ENCODE measurements at places on chromosomes 13 and 19.

DNA sequence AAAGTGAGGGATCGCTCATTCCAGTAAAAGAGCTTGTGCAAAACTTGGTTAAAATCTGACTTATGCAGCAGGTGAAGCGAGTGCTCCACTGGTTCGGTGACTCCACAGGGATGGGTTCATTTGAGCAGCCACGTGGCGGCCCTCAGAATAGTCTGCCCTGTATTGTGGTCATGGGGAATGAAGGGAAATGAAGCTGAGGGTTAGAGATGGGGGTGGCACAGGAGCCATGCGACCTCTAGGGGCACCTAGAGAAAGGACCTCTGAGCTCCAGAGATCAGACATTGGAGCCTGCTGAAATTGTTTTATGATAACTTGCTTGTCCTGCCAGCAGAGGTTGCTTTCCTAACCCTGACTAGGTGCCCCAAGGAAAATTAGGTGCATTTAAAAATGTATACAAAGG is 26.6 kb downstream of the CBY2 start:
- DNase-seq = peak; percentile 50

DNA sequence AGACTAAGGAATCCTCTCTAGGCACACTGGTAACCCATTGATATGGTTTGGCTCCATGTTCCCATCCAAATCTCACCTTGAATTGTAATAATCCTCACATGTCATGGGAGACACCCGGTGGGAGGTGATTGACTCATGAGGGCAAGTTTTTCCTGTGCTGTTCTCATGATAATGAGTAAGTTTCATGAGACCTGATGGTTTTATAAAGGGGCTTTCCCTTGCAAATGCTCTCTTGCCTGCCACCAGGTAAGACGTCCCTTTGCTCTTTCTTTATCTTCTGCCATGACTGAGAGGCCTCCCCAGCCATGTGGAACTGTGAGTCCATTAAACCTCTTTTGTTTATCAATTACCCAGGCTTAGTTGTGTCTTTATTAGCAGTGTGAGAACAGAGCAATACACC is 81.4 kb upstream of the GPC6 start:
- no peak for DNase-seq

DNA sequence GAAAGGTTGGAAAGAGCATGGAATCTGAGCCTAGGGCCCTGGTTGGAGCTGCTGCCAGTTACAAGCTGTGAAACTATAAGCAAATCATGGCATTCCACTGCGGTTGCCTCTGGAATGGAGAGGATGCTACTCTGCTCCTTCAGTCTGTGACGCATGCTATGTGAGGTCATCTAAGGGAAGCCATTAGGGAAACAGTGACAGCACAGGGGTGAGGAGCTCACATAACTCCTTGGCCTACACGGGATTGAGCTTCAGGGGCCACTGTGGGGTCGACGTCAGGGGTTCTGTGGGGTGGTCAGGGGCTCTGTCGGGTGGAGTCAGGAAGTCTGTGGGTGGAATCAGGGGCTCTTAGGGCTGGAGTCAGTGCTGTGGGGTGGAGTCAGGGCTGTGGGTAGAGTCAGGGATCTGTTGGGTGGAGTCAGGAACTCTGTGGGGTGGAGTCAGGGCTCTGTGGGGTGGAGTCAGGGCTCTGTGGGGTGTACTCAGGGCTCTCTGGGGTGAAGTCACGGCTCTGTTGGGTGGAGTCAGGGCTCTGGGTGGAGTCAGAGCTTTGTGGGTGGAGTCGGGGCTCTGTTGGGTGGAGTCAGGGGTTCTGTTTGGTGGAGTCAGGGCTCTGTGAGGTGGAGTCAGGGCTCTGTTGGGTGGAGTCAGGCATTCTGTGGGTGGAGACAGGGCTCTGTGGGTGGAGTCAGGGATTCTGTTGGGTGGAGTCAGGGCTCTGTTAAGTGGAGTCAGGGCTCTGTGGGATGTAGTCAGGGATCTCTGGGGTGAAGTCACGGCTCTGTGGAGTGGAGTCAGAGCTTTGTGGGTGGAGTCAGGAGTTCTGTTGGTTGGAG is 35.8 kb upstream of the MEDAG start:
- peak; percentile 64 for DNase-seq

GRCh38 chr13:51534041-51534817 is 50.0 kb upstream of the WDFY2 start:
- no peak for DNase-seq

DNA sequence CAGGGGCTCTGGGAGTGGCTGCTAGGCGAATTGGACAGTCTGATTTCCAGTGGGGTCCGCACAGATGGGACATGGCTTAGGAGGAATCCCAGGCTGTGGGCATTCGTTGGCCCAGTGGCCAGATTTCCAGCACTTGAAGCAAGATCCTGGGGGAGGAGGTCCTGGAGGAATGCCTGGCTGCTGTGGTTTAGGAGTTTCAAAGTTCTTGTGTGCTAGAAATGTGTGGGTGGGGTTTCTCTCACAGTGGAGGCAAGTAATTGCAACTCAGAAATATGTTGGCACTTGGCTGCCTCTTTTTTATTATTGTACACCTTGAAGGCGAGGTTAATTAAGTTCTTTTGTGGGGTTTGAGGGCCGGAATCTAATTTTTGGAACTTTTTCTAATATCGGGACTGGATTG is 17.1 kb downstream of the IGFL3 start:
- DNase-seq = no peak

DNA sequence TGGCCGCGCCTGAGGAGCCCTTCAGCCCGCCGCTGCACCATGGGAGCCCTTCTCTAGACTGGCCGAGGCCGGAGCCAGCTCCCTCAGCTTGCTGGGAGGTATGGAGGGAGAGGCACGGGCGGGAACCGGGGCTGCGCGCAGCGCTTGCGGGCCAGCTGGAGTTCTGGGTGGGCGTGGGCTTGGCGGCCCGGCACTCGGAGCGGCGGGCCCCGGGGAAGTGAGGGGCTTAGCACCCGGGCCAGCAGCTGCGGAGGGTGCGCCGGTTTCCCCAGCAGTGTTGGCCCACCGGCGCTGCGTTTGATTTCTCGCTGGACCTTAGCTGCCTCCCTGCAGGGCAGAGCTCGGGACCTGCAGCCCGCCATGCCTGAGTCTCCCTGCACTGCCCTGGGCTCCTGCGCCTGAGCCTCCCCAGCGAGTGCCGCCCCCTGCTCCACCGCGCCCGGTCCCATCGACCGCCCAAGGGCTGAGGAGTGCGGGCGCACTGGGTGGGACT is 1890.0 kb upstream of the PCDH20 start:
- no peak for DNase-seq

DNA sequence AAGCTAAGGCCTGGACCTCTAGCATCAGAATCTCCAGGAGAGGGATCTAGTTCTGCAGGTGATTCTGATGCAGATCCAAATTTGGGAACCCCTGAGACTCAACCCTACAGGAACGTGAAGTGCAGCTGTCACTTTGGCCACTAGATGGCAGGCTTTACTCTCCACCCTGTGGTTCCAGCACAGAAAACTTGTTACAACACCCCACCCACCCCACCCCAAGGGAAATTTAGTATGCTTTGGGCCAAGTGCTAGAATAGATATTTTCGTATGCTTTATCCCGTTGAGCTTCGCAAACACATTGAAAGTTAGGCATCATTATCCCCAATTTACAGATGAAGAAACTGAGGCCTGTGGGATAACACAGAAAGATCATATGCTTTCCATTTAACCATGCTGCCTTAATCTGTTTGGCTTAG is 232.0 kb downstream of the B3GLCT start:
- DNase-seq = peak; percentile 72

DNA sequence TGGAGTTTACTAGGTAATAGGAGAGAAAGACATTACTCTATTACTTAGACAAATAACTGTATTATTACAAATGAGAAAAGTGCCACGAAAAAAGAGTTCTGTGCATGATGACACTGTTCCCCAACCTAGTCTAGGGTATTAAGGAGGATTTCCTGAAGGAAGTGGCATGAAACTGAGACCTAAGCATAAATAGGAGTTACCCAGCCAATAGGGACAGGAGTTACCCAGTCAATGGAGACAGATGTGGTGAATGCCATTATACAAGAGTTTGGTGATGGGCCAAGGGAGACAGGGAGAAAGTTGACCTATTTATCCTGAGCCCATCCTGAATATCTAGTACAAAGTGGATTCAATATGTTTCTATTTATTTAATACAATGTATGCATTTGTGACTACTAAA is 65.4 kb downstream of the KL start:
- DNase-seq = no peak

GRCh38 chr19:38741670-38742069 is 2.6 kb downstream of the CAPN12 start:
- DNase-seq = no peak

- DNase-seq = no peak
Measured at GRCh38 chr13:20264271-20265018, 32.3 kb upstream of the GJB6 start.

GRCh38 chr19:36215276-36216123 is 594 bp downstream of the ZNF146 start:
- DNase-seq = peak; percentile 76

DNA sequence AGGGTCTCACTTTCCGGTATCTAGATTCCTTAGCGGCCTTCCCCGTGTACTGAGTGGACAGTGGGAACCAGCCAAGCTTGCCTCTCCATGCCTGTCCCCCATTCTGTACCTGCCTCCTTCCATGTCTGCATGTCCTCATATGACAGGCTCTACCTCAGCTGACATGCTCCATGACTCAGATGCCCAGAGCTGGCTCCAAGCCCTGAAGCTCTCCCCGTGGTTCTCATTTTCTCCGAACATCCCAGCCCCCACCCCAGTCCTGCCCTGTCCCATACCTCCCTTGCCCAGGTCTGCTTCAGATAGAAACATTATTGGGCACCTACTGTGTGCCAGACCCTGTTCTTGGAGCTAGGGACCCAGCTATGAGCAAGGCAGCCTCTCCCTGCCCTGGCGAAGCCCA is 17.1 kb upstream of the SHFL start:
- no peak for DNase-seq

- DNase-seq = peak; percentile 53
Measured at GRCh38 chr19:371501-372168, 27.0 kb upstream of the MIER2 start.

DNA sequence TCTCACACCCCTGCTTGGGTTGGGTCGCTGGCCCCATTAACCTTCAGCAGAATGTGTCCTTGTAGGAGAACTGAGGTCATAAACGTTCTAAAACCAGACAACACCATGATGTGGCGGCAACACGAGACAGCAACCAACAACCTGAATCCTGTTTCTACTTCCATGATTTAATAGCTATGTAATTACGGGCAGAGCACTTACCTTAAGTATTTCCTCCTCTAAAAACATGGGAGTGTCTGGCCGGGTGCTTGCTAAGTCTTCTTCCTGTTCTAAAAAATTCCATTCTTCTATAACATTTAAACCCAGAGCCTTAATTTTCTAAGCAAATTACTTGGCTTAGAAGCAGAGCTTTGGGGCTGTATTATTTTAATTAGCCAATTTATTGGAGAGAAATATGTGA is 33.5 kb upstream of the IRS2 start:
- no peak for DNase-seq

GRCh38 chr19:55303477-55303876 is 19.7 kb downstream of the BRSK1 start:
- no peak for DNase-seq

GRCh38 chr19:38735257-38735686 is 9.0 kb downstream of the CAPN12 start:
- peak; percentile 56 for DNase-seq

- no peak for DNase-seq
Measured at GRCh38 chr13:50419896-50420295, 404.7 kb downstream of the KCNRG start.

GRCh38 chr13:58081301-58081820 is 449.8 kb downstream of the PCDH17 start:
- DNase-seq = no peak

DNA sequence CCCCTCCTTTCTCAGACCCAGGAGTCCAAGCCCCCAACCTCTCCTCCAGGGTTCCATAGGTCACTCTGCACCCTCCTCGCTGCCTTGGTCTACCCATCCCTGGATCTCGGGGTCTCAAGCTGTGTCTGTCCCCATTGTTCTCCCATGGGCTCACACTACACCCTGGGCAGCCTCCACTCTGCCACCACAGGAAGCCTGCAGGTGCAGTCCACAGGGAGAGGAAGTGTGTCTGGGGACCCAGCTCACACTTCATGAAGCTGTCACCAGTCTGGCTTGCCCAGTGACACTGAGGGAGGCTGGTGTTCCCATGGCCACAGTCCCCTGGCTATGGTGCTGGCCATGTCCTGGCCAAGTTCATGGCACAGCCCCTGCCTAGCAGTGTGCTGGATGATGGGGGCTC is 5.3 kb downstream of the NECTIN2 start:
- no peak for DNase-seq

GRCh38 chr13:79392882-79393563 is 13.0 kb downstream of the RBM26 start:
- DNase-seq = no peak

GRCh38 chr19:53908935-53909415 is at the start of gene CACNG7:
CACNG7 (plus strand) TSS chr19:53909278; CDS start chr19:53912832, 3,554 bp downstream.
- peak; percentile 66 for DNase-seq

GRCh38 chr19:54160854-54161253 is 1.3 kb upstream of the LENG1 start:
- DNase-seq = peak; percentile 12

DNA sequence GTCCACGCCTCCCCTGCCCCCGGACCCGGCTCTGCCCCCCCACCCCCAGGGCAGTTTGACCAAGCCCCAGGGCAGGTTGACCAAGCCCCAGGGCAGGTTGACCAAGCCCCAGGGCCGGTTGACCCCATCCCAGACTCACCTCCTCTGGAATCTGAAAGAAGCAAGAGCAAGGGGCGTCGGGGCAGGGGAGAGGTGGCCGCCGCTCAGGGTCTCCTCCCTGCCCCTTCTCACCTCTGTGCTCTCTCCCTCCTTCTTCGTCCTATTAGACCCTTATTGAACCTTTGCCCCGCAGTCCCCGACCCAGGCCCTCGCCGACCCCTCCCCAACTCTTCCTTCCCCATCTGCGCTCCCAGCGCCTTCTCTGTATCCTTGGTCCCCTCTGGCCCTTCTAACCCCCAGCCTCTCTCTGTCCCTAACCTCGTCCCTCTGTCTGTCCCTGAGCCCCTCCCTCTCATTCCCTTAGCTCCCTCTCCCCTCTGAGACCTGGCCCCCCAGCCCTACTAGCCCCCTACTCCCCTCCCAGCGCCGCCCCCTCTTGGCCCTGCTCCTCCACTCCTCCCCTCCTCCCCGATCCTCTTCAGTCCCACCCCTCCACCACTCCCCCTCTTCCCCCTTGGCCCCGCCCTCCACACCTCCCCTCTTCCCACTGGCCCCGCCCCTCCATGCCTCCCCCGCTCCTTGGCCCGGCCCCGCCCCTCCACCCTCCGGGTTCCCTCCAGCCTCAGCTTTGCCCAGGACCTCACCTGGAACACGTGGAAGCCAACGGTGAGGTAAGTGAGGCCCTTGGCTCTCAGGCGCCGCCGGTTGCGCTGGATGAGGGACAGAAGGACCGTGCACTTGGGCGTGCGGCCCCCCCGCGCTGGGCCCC is 7.6 kb downstream of the CAPN12 start:
- peak; percentile 49 for DNase-seq

DNA sequence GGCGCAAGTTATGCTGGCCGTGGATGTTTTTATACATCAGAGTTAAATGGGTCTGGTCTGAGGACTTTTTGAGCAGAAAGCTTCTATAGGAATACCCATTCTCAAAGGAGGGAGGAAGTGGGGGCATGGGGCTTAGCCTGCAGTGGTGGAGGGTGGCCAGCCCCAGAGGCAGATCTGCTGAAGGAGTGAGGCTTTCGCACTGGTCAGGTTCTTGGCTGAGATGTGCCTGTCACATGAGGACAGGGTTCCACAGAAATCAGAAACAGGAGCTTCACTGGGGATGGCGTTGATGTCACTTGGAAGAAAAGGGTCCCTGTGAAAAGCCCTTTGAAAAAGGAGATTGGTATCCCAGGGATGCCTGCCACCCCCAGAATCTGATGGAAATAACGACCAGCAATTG is 100.7 kb upstream of the MCF2L start:
- DNase-seq = no peak

- peak; percentile 77 for DNase-seq
Measured at GRCh38 chr19:54426291-54426931, 11.1 kb downstream of the TTYH1 start.
